ENCODE measurements at places on chromosomes 2 and 18.

GRCh38 chr2:5537180-5537688 lies 154.9 kb upstream of the SOX11 start:
- no peak for DNase-seq

- no peak for DNase-seq
Observed at GRCh38 chr2:226838722-226839121, 2.9 kb downstream of the RHBDD1 start.

- no peak for DNase-seq
Observed at GRCh38 chr2:104584393-104584792, 269.5 kb upstream of the POU3F3 start.

DNA sequence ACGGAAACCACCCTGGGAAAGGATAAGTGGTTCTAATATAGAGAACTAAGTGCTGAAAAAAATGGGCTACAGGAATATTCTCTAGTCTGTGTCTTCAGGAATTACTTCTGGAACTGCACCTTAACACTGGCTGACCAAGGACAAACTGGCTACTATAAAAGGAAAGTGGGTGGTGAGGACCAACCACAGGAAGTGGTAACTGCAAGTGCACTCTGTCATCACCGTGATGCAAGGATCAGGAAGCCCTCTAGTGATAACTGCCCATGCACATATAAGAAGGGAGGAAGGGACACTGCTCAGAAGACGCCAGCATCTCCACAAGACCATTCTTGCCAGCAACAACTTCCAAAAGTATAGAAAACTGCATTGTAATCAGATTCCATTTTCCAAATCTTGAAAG lies 424.4 kb upstream of the RGPD4 start:
- no peak for DNase-seq

GRCh38 chr2:13121096-13121495 lies 404.4 kb downstream of the TRIB2 start:
- no peak for DNase-seq

DNA sequence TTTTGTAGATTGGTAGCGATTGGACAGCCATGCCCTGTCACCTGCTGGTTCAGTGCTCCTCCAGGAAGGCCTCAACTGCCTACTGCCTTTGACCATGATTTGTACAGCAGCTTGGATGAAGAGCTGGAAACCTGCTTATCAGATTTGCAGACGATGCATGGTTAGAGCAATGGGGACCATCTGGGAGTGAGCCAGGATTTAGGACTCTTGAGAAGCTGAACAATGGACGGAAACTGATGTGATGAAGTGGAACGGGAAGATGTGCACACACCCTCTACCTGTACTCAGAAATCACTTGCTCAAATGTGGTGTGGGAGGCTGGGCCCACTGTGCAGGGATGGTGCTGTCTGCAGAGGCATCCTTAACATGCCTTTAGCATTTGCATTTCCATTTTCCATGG lies 57.2 kb downstream of the NCK2 start:
- no peak for DNase-seq

DNA sequence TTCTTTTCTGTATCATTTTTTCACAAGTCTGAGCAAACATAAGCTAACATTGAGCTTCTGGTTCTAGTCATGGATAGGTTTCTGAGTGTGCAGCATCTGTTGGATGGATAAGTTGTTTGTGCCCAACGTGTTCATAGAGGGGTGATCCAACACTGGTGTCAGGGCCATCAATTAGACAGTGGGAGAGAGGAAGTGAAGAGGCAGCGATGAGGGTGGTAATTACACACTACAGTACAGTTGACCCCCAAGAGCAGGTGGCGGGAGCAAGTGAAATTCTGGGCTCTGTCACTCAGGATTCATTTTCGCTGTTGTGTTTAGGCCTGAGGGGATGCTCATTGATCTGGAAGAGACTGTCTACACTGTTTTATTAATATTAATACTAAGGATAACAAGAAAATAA lies 180.0 kb upstream of the CXCR4 start:
- peak; percentile 70 for DNase-seq

- DNase-seq = peak; percentile 50
Observed at GRCh38 chr2:50125246-50125645, 906.7 kb downstream of the NRXN1 start.

GRCh38 chr2:210496512-210496911 lies 20.0 kb upstream of the LANCL1 start:
- DNase-seq = no peak

- DNase-seq = peak; percentile 91
Observed at GRCh38 chr2:157839162-157839801, 36.8 kb downstream of the ACVR1 start.

DNA sequence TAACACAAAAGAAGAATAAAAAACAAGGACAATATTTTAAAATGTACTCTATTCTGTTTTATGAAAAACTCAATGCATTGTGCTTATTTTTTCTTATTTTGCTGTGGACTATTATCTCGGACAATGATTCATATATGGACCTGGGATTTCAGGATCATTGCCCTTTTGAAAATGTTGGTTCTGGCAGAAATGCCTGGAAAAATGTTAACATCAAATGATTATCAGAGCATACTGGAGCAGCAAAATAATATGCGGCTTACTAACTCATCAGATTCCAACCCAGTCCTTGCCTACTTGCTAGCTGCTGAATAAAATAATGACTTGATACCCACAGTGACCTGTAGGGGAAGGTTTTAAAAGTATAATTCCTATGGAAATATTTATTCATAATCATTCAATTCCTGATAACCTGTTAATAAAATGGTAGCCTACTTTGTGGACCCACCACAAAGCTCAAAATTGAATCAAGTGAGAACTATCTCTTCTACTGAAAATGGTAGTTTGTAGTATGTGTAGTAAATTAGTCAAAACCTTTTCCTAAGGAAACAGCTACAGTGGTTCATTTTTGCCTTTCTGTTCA lies 117.4 kb downstream of the NEB start:
- no peak for DNase-seq

DNA sequence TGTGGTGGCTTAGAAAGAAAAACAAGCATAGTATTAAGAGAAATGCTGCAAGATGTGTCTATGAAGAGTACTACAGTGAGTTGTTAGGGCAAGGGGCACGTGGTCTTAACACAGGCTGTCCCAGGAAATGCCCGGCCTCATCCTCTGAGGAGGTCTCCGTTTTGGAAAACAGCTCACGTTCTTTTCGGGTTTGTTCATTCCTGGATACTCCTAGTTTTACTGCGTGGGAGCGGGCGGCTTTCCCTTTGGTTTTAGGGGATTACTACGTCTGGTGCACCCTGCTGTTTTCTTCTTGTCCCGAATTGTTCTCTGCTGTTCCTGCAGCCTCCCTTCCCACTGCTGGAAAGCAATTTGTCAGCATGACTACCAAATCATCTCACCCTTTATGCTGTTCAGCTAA lies 55.5 kb upstream of the RAB6D start:
- no peak for DNase-seq

DNA sequence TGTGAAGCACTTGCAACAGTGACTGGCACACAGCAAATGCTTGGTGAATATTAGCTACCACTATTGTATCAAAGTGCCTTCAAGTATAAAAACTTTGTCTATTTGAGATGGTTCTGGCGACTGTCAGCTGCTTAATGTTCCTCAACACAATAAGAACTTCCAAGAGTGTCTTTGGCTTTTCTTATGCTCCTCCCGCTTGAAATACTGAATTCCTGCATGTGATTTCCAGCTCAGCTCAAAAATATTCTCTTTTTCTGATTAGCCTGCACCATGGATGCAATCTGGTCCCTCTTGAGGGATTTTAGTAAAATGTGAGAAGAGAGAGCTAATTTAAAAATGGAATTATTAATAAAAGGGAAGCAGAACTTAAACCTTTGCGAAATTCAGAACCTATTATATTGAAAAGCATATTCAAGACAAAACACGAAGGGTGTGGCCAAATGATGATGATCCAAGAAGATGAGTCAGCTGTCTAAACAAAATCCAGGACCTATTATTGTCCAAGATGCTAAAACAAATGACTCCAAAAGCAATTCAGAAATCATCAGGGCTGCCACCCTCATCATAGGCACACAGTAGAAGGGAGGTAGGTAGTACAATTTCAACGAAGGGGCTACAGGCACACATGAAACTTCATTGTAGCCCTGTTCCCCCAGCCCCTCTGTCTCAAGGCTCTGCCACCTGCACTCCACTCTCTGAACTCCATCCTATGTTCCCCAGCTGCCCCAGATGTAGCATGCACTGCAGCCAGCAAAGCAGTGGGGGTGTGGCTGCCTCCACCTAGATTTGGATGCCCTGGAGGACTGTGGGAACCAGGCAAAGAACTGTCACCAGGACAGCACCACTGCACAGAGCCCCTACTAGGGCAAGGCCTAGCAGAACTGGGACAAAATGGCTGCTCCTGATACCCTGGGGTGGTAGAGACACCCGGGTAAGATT lies 190.1 kb downstream of the ZNF385B start:
- DNase-seq = no peak

GRCh38 chr2:85129861-85130260 lies 3.3 kb upstream of the TCF7L1 start:
- DNase-seq = no peak

DNA sequence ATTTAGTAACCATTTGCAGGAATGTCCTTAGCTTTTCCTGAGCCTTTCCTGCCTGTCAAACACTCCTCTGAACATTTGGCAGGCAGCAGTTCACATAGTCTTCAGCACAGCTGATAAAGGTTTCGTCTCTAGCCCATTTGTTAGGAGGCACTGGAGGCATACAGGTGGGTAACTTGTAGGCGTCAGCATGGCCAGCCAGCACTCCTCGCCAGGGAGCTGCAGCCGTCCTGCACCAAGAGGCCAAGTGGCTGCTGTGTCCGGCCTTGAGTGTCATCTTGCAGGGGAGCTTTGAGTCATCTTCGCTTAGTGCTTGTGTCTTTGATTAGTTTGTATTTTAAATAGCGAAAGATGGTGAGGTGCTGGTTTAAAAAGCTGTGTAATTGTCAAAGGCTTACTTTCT lies 120.3 kb upstream of the NFATC1 start:
- DNase-seq = no peak

DNA sequence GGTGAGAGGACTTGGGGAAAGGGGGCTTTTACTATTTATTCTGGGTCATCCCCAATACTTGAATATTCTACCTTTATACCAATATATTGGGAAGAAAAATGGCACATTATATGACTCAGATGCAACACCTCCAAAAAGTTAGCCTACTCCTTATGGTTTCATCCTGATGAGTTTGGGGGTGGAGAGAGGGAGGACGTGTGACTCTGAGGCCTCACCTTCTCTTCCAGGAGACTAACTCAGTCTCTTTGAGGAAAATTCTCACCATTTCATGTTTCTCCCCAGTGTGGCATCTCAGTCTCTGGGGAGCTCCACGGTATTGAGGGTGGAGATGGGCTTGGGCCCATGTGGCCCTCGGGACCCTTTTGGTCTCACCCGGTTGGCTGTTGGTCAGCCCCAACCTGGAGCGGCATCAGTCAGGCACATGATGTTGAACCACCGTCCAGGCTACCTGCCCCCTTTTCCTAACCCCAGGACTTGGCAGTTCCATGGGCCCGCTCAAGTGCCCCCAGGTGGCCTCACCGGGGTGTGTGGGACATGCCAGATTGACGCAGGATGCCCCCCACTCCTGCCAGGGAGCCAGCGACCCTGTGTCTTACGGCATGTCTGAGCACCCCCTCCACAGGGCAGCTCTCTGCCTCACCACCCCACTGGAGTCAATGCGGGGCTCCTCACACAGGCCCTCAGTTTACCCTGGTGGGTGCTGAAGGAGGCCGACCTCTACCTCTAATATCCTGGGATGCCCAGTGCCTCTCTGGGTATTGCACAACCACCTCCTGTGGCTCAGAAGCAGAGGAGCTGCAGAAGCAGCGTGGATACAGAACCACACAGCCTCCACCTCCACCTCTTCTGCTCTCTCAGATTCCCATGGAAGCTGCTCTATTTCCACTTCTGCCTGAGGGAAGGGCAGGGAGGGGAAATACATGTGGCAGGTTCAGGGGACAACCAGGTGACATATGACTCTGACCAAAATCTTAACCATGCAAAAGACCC lies 297.4 kb downstream of the EIPR1 start:
- no peak for DNase-seq

- DNase-seq = no peak
Observed at GRCh38 chr2:239790721-239791120, 234.4 kb downstream of the NDUFA10 start.
